ENCODE measurements at places on chromosomes 4 and X. TPM values are rescaled to one million over a fixed set of nuclear protein-coding genes. Genes with fewer than 3 reads are reported as not detected.

PPEF2 gene
- not detected for total RNA-seq

C4orf17 gene
- not detected for total RNA-seq

TRAM1L1 gene
- not detected for total RNA-seq

CYP2U1 gene
- 2.1 TPM for total RNA-seq

- DNase-seq = no peak
Measured at GRCh38 chrX:65997978-65998717, 41.7 kb downstream of the VSIG4 start.

Data from activated naive CD4-positive, alpha-beta T cell treated with anti-CD3 and anti-CD28 coated beads, Interleukin-2, amount 50 U/mL, for 72 hours (primary cell).